Dorsolateral prefrontal cortex (tissue), 122 donors: ENCODE measurements at places on chromosomes 7 and 10.

DNA sequence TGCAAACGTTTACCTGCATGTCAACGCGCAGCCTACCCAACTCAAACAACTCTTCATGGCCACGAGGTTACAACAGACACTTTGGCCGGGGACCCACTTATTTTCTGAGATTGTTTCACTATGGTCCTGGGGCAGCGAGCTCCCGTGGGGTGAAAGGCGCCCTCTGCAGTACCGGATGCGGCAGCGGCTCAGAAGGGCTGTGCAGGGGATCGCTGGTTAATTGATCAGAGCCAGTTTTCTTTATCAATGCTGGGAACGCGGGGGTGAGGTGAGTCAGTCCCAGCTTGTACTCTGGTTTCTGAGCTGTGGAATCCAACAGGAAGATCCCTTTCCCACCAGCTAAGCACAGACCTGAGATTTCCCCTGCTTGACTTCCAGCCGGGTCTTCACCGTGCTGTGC, 366.5 kb upstream of the KLF6 start:
- no peak for DNase-seq

- no peak for DNase-seq
These were observed 18.2 kb upstream of the HECTD2 start for GRCh38 chr10:91391920-91392319.

GRCh38 chr10:122504610-122504950, 43.2 kb downstream of the HTRA1 start:
- peak; percentile 93 for DNase-seq

DNA sequence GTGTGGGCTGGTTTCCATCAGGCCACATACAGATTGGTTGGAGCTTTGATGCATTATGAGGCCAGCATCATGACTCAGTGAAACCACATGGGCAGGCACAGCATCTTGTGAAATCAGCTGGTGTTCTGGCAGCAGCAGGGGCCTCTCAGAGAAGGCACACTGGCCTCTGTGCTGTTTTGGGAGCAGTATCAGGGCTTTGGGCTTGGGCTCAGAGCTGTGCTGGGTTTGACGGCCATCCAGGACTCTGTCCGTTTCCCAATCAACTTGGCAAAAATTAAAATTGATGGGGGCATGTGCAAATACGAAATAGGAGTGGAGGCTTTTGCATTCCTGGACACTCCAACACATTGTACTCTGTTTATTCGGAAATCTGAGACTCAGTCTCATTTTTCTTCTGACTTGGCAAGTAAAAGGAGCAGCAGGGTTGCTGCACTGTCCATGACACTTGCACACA, 190.9 kb downstream of the BMPER start:
- peak; percentile 67 for DNase-seq

GRCh38 chr7:35248576-35249536, 5.0 kb downstream of the TBX20 start:
- DNase-seq, result no peak

DNA sequence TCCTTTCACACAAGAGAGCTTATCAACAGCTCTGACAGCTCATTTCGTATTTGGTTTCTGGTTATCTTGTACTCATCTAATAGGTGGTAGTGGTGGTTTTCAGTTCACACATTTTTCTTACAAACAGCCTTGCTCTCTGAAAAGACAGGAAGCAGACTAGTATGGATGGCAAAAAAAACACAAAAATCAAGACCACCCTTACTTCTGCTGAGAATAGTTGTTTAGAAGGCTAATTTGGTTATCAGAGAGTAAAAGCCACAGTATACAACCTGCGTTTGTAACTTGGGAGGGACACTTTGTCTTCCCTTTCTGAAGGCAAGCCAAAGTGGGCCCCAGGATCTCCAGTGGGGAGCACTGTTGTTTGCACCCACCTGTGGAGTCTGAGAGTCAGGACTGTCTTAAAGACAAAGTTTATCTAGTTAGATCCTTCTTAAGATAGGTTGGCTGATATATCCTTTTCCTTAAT, 68.0 kb downstream of the PIP4K2A start:
- no peak for DNase-seq

DNA sequence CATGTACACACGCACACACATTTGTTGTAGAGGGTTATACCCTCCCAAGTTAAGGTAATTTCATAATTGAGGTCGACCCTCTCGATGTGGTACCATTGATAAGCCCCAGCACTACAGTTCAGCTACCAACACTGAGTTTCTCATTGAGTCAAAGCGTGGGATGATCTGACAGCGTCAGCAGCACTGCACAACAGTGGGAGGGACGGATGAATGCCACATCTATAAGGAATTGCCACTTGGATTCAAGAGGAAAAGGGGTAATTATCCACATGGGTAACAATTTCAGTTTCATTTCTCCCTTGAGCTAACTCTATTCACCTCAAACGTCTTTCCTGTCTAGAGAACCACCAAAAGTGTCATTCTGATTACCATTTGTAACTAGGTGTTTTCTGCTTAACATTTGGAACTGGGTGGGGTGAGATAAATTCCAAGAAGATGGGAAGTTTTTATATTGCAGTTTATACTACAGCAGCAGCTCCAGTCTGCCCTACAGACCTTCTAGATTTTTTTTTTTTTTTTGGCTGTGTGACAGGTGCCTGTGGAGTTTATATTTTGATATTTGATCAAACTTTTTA, 342.9 kb downstream of the AUTS2 start:
- no peak for DNase-seq

- no peak for DNase-seq
These were observed 62.1 kb upstream of the LYZL2 start for GRCh38 chr10:30691639-30692015.

GRCh38 chr10:4525103-4525502, 300.9 kb upstream of the AKR1E2 start:
- DNase-seq, result no peak

- DNase-seq, result no peak
These were observed 17.7 kb upstream of the OPALIN start for GRCh38 chr10:96376483-96376882.
